ENCODE measurements at places on chromosomes 7 and 10.

GRCh38 chr10:119602241-119603095 lies 5.7 kb upstream of the TIAL1 start:
- DNase-seq: peak; percentile 12

DNA sequence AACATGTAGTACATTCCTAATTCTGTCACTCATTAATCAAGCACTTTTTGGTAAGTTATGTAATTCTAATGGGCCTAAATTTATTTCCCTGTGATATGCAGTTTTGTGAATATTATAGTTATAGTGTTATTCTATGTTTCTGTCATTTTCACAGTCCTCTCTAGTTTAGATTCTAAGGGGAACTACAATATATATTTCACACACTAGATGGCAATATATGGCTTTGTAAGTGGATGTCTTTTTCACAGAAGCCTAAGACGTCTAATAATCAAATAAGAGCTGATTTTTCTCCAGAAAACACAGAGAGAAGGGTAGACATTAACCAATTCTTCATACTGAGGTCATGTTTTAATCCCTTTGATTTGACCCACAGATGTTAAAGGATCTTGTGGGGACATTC lies 18.0 kb downstream of the RNLS start:
- no peak for DNase-seq

DNA sequence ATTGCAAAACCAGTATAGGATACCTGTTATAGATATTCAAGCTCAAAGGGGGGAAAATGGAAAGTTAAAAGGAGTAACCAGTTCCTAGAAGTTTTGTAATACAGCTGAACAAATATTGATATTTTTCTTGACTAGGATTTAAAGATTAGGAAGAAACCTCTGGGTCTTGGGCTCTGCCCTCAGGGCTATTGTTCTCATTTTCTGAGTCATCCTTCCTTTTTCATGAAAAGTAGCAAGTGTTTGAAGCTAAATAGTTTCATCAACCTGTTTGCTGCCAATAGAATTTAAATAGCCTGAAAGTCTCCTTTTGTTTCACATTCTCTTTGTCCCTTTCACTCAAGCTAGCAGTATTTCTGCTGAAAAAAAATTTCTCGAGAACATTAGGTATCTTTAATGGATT lies 1061.1 kb upstream of the GHITM start:
- DNase-seq: no peak

- peak; percentile 74 for DNase-seq
These were observed 65.3 kb downstream of the PDIA4 start for GRCh38 chr7:148962823-148963582.

- no peak for DNase-seq
These were observed 24.0 kb downstream of the ZNRF2 start for GRCh38 chr7:30308389-30308788.

GRCh38 chr7:158062661-158063060 lies 525.0 kb downstream of the PTPRN2 start:
- DNase-seq: no peak

Measured in stimulated activated CD4-positive, alpha-beta T cell treated with anti-CD3 and anti-CD28 coated beads, Interleukin-4, amount 100 ng/mL, for 4 hours (primary cell).